K562 (cell line): ENCODE measurements at places on chromosomes 3 and 15. TPM values are rescaled to one million over a fixed set of nuclear protein-coding genes. Genes with fewer than 3 reads are reported as not detected.

The ZNF148 gene
- 13.7 and 14.1 TPM in 2 replicates for total RNA-seq

The TLE3 gene
- 78.3 and 84.2 TPM in 2 replicates for total RNA-seq

The GRM7 gene
- total RNA-seq: not detected in 2 replicates

The NGRN gene
- total RNA-seq: 64.6 and 66.5 TPM in 2 replicates

The SLC12A8 gene
- total RNA-seq: 0.33 TPM in 1 of 2 replicates, not detected in the other

The PATL2 gene
- 0.60 and 0.86 TPM in 2 replicates for total RNA-seq

The SNURF gene
- 0.31 TPM in 1 of 2 replicates, not detected in the other for total RNA-seq

- no peak overlapping the region for H3K27ac ChIP-seq
- no peaks in the 10 kb centered on the region for H3K4me1 ChIP-seq
- no peaks in the 10 kb centered on the region for H3K27me3 ChIP-seq
- no peak for DNase-seq
- H3K36me3 ChIP-seq: no peaks in the 10 kb centered on the region
These were observed 4.9 kb upstream of the PCYT1A start for GRCh38 chr3:196292286-196292923.

DNA sequence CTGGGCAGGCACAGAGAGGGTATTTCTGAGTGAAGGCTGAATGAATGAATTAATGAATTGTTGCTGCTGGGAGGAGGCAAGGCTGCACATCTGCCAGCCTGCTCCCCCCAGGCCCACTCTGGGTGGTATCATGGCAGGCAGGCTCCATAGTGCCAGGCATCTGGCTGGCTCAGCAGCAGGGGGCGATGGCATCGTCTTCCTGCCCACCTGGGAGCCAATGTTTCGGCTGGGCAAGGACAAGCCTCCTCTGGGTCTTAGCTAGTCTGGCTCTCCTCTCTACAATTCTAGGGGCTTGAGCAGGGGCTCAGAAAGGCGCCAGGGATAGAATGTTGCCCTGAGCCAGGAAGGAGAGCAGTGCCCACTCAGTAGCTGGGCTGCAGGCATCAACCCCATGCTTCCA, 1.7 kb upstream of the TLR9 start:
- no peak for DNase-seq
- no peak overlapping the region for H3K27ac ChIP-seq
- H3K36me3 ChIP-seq: peaks cover 31% of the 10 kb centered on the region; the same call in 2 of the 3 replicates
- no peak overlapping the region for H3K4me3 ChIP-seq

GRCh38 chr3:52527732-52528585, 5.7 kb downstream of the NT5DC2 start:
- H3K4me3 ChIP-seq: no peak overlapping the region
- peaks cover 60% of the 10 kb centered on the region for H3K4me1 ChIP-seq
- no peak overlapping the region for H3K27ac ChIP-seq
- peaks cover 86% of the 10 kb centered on the region; the same call in 2 of the 3 replicates for H3K36me3 ChIP-seq
- H3K27me3 ChIP-seq: no peaks in the 10 kb centered on the region

DNA sequence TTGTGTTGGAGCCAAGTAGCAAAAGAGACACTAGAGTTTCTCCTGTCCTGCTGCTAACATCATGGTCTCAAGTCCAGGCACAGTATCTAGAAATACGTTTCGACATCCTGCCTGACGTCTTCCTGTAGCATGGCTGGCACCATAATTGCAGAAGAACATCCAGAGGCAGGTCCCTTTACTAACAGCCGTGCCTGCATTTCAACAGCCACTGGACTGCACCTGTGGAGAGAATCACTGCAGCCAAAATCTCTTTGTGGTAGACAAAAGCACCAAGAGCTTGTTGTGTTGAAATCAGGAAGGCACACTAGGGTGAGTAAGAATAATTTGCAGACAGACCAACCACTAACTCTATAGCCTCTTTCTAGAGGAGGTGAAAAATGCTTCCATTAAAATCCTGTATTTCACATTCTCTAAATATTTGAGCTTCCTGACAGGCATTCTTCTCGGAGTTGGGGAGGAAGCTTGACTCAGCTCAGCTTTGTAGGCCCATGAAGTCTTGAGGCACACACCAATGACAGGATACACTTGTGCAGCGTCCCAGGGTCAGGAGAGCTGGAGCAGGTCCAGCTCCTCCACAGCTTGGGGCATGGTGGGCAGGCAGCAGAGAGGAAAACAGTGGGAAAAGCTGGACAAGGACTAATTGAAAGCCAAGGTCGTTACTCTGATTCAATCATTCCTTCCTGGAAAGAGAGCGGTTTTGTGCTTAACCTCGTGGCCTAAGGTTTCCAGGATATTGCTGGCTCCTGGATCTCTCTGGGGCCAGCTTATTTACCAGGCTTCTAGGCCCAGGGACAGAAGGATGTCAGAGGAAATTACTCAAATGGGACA, 244.9 kb downstream of the FAM43A start:
- no peaks in the 10 kb centered on the region for H3K36me3 ChIP-seq
- H3K4me3 ChIP-seq: no peak overlapping the region
- H3K27ac ChIP-seq: no peak overlapping the region
- no peak for DNase-seq
- peaks cover 4% of the 10 kb centered on the region; the same call in 1 of the 3 replicates for H3K27me3 ChIP-seq

DNA sequence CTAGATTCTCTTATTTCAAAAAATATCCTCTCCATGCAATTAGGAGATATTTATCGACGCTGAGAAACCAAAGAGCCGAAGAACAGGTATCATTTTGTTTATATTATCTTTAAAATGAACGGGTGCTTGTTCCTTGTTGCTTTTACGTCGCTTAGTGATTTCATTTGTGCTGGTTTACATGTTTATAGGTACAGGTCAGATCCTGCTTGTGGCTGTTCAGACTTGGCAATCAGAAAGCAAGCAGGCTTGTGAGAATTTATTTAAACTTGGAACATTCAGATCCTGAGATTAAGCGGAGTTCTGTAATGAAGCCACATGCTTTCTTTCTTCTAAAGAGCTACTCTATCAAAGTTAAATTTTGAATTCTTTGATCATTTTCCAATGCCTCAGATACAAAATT, 43.0 kb upstream of the ATP2C1 start:
- DNase-seq: no peak
- no peaks in the 10 kb centered on the region for H3K27me3 ChIP-seq
- H3K4me3 ChIP-seq: peak overlapping the region; percentile 33
- H3K36me3 ChIP-seq: no peaks in the 10 kb centered on the region

- H3K36me3 ChIP-seq: no peaks in the 10 kb centered on the region
- DNase-seq: no peak
- no peaks in the 10 kb centered on the region for H3K4me1 ChIP-seq
- H3K27ac ChIP-seq: no peak overlapping the region
- H3K4me3 ChIP-seq: no peak overlapping the region
These were observed 8.6 kb downstream of the ILDR1 start for GRCh38 chr3:122013448-122013925.

- no peak overlapping the region for H3K4me3 ChIP-seq
- H3K36me3 ChIP-seq: no peaks in the 10 kb centered on the region
- H3K4me1 ChIP-seq: no peaks in the 10 kb centered on the region
- H3K27ac ChIP-seq: no peak overlapping the region
These were observed 796.5 kb downstream of the GRM7 start for GRCh38 chr3:7657214-7658112.

DNA sequence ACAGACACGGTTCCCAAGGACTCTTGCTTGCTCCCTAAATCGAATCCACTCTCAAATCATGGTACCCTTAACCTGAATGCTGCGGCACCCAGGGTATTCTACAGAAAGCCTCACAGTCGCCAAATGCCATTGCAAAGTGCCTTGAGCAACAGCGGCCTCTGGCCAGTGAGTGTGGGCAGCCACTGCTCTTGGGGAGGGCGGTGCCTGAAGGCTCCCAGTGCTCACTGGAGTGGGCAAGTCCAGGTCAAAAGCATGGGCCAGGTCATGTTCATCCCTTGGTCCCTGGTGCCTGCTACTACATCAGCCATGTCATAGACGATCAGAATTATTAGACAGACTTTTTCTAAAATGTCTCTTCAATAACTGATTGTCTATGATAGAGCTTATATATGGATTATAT, 82.5 kb downstream of the ADAMTS17 start:
- DNase-seq: no peak
- peaks cover 3% of the 10 kb centered on the region; the same call in 1 of the 2 replicates for H3K4me1 ChIP-seq
- H3K27me3 ChIP-seq: 0 out of 3 replicates have a peak, but pooled peaks cover 6% of the 10 kb centered on the region

DNA sequence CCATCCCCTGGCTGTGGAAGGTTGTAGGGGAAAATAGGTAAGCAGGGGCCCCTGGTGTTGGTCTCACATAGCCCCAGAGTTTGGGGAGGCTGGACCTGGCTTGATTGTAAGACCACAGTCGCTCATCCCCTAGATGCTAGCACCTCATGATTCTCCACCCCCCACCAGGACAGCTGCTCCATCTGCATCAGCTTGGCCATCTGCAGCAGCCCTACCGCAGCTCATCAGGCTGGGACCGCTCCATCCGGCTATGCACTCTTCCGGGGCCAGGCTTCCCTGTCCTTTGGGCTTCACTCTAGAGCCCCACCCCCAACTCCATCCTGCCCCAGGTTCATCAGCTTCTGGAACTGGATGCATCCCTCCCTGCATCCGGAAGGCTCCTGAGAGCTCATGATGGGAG, 12.6 kb downstream of the SCN5A start:
- H3K4me3 ChIP-seq: no peak overlapping the region
- no peaks in the 10 kb centered on the region for H3K36me3 ChIP-seq
- H3K4me1 ChIP-seq: no peaks in the 10 kb centered on the region
- DNase-seq: no peak
- H3K27me3 ChIP-seq: peaks cover 42% of the 10 kb centered on the region
- no peak overlapping the region for H3K27ac ChIP-seq
